ENCODE measurements at places on chromosomes 12 and 14.

DNA sequence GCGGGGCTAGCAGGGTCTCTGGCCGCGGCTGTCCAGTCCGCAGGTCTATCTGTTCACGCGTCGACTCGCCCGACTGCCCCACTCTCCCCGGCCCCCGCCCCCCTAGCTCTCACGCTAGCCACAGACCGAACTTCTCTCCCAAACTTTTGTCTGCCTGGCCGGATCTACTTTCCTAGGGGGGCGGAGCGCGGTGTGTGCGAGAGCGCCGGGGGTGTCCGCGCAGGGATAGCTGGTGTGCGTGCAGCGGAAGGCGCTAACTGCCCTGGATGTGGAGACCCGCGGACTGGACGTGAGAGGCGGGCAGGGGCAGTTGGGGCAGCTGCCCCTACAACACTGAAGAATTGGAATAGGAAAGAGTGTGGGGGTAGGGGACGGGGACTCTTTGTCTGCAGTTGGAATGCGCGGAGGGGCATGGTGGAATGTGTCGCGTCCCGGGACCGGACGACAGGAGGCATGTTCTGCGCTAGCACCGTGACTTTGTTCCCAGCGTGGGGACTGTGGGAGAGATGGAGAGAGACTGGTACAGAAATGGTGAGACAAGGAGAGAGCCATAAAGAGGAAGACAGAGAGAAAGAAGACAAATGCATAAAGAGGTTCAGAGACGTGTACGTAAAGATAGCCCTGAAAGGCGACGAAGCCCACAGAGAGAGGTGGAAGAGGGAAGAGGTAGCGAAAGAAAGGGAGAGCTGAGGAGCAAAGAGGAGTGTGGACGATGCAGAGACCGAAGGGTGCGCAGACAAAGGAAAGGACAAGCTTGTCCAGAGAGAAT is at the start of gene AJUBA:
TSS of gene AJUBA (minus strand) at position 75 of the 769 bp plus-strand sequence. CDS start 285 bp downstream, outside the sequence.
- DNase-seq, result peak; percentile 65

GRCh38 chr14:80988735-80989429 is 33.5 kb downstream of the TSHR start:
- DNase-seq, result no peak

- peak; percentile 33 for DNase-seq
Observed at GRCh38 chr12:123120452-123121166, 30.3 kb downstream of the PITPNM2 start.

DNA sequence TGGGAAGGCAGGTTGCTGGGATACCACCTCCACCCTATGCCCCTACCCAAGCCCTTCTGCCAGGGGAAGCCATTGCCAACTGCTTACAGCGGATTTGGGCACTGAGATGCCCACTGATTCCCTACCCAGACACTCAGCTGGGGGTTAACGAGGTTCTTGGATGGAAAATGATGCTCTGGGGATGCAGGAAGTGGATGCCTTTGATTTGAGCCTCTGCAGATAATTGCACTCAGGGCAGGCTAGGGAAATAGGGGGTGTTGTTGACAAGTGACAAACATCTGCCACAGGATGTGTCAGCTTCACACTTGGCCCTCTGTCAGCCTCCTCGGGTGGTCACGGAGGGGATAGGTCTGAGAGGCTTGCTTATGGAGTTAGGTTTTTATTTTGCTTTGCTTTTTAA is 57.4 kb downstream of the RPH3A start:
- no peak for DNase-seq

DNA sequence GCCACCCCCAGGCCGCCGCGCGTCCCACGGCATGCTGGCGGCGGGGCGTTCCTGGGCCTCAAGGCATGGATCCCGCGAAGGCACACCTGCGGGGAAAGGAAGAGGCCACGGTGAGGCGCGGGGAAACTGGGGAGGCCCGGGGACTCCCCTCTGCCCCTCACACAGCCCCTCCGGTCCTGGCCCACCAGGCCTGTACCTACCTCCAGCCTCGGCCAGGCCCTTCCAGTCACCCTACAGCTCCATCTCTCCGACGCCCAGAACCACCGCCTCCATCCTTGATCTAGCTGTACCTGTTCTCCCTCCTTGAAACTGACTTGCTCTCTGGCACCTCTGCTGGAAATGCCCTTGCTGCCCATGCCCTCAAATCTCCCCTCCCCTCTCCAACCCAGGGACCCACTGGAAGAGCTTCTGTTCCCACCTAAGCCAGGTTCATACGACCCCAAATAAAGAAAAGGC is 1.7 kb downstream of the ANKRD9 start:
- no peak for DNase-seq

GRCh38 chr12:46160101-46160980 is 108.5 kb downstream of the SLC38A1 start:
- DNase-seq, result no peak

DNA sequence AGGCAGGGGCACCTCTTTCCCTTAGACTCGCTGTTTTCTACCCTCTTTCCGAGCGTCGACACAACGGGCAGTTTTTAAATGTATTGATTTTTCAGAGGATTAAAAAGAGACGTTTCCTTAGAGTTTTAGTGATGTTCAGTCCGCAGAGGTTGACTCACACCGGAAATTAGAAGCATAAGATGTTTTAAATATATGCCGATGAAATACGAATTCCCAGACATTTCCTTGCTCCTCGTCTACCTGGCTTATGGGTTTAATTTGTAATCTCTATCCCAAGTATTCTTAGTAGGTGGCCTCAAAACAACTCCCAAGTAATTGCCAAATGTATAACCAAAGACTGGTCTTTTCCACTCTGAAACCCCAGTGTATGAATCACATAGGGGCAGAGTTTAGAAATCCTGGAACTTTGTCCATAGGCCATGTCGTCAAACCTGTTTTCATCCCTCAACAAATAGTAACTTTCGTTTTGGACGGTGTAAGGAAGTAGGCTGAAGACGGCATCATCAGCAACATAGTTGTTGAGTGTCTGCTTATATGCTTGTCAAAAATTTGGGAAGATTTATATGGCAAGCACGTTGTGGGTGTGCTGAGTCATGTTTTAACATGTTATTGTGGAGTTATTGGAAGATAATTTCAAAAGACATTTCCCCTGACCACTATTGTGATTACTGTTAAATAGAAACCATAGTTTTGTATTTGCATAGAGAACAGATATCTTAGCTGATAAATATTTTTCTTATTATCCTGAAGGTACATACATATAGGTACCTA is 824 bp downstream of the TBK1 start:
- DNase-seq, result no peak

GRCh38 chr12:6603095-6603567 is 4.0 kb downstream of the CHD4 start:
- DNase-seq, result peak; percentile 37

GRCh38 chr12:131010396-131011131 is 56.9 kb downstream of the ADGRD1 start:
- DNase-seq, result no peak

- no peak for DNase-seq
Observed at GRCh38 chr14:31320216-31320615, 100.1 kb downstream of the HEATR5A start.

DNA sequence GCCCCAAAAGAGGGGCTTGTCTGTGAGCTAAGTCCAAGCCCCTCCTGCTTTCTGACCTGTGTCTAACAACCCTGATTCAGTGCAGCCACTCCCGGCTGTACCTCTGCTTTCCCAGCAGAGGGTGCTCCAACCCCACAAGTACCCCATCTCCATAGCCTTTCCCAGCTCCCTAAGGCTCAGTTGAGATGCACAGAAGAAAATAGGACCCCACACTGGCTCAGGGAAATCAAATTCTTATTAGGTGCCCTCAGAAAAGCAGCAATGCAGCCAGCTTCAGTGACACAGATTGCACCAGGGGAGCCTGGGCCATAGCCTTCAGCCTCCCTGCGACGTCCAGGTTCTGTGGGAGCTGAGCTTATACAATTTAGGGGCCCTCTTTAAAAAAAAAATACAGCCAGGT is 49.9 kb downstream of the LRRC74A start:
- DNase-seq, result peak; percentile 48

GRCh38 chr12:54689034-54689372 is 40.8 kb upstream of the DCD start:
- no peak for DNase-seq

- no peak for DNase-seq
Observed at GRCh38 chr14:90760078-90760444, 56.2 kb downstream of the TTC7B start.

GRCh38 chr12:90428881-90429280 is 526.1 kb downstream of the CCER1 start:
- DNase-seq, result no peak

- no peak for DNase-seq
Observed at GRCh38 chr14:77485256-77485655, 13.4 kb downstream of the ISM2 start.

DNA sequence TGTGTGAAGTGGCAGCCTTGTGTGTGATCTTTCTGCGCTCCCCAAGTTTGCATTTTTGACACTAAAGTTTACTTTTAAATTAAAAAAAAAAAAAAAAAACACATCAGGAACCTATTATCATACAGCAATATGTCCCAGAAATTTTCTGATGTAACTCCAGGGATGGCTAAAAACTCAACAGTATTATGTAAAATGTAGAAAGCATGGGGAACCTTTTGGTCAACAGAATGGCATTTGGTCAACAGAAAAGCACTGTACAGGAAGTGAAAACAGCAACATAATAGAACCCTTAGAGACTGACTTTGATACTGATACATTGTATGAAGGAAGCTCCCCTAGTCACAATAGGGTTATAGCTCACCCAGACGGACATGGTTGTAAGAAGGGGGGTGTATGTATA is 224.3 kb downstream of the ITPR2 start:
- no peak for DNase-seq

DNA sequence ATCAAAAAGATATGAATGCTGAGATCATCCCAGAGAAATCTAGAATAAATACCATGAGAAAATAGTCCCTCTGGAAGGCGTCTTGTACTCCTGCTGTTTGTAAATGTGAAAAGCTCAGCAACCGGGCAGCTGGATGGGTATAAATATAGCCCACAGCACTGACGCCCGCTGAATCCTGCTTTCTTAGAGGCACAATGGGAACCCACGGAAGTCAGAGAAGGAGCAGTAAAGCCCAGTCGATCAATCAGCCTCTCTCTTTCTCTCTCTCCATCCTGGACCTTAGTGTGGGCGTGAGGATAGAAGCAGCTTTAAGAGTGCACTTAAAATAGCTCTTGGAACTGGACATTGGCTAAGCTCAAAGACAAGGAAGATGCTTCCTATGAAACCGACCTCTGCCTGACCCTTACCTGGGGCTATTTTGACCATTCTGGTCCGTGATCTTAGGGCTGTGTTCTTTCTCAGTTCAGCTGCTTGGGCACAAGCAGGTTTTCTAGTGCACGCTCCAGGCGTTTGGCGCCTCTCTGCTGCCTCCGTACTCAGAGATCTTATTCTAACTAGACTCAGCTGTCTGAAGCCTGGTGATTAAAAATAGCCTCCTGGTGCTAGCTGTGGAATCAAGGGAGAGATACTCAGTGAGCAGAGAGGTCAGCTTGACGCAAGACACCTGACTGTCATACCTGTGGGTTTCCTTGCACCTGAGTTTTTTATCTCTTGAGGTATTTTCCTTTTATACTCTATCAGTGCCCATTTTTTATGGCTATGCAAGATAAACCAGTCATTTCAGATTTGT is 144.6 kb downstream of the ETV6 start:
- no peak for DNase-seq

GRCh38 chr12:48423171-48423570 is 49.2 kb upstream of the ANP32D start:
- no peak for DNase-seq

GRCh38 chr12:95922231-95922630 is 20.2 kb downstream of the CCDC38 start:
- no peak for DNase-seq

DNA sequence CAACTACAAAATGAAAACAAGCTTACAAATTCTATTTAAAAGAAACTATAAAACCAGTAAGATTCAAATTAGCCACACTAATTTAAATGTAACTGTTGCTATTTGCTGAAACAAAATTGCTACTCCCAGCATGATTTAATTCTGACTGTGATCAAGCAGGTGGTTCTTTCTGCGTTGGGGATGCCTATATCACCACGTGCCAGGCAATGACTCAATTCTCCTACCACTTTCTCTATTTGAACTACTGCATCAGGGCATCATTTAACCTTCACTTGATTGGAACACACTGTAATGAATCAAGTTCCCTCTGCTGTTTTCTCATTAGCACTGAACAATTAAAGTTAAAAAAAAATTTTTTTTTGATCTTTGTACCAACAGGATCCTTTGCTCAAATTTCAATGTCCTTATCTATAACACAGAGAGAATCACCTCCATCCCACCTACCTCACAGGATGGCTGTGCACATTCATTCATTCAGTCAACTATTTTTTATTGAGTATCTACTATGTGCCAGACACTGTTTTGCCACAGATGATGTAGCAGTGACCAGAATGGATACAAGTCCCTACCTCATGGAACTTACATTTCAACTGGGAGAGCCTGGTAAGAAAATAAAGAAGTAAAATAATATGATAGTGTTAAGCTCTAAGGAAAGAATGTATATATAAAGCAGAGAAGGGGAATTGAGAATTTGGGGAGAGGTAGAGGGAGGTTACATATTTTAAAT is 8.0 kb upstream of the ACTN1 start:
- DNase-seq, result no peak

- no peak for DNase-seq
Observed at GRCh38 chr12:46609674-46610073, 216.1 kb downstream of the SLC38A4 start.

GRCh38 chr14:69405762-69406161 is 7.3 kb downstream of the SLC39A9 start:
- DNase-seq, result no peak

- no peak for DNase-seq
Observed at GRCh38 chr12:96029826-96030225, 5.6 kb downstream of the LTA4H start.

DNA sequence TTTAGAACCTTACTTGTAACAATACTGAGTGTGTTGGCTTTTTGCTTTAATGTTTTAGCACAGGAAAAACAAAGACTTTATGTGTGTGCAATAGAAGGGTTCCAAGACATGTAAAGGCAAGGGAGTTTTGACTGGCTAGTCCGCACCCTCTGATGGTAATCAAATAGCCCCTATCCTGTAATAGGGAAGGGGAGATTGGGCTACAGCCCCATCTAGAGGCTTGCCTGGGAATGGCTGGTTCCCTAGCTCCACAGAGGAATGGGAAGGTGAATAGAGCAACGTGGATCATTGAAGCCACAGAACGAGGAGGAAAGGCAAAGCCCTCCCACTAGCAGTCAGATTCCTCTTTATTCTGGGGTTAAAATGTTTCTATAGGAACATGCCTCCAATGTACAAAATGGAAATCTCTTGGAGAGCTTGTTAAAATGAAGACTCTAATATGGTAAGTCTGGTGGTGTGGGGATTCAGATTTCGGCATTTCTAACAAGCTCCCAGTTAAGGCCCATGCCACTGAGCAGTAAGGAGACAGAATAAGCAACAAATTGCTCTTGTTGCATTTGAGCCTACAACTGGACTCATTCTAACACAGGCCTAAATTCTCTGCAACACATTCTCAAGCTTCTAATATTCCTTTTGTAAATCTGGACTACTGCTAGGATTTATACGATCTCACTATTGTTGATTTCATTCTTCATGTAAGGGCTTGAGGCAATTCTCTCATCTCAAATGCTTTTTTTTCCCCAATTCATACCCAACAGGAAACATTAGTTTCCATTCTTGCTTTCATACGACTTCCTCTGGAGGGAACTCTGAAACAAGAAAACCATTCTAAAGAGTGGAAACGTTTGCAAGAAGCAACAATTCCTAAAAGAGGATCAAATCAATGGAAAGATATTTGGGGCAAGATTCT is 57.1 kb downstream of the NIN start:
- no peak for DNase-seq
